ENCODE measurements at places on chromosomes 12 and 14. TPM values are rescaled to one million over a fixed set of nuclear protein-coding genes. Genes with fewer than 3 reads are reported as not detected.

The ASCL4 gene
- polyA plus RNA-seq = not detected

The ASIC1 gene
- 5.8 TPM for polyA plus RNA-seq

The AICDA gene
- 0.45 TPM for polyA plus RNA-seq

The SCN8A gene
- polyA plus RNA-seq = 3.4 TPM

GRCh38 chr12:105740970-105741725 is 397.6 kb downstream of the NUAK1 start:
- DNase-seq = no peak

DNA sequence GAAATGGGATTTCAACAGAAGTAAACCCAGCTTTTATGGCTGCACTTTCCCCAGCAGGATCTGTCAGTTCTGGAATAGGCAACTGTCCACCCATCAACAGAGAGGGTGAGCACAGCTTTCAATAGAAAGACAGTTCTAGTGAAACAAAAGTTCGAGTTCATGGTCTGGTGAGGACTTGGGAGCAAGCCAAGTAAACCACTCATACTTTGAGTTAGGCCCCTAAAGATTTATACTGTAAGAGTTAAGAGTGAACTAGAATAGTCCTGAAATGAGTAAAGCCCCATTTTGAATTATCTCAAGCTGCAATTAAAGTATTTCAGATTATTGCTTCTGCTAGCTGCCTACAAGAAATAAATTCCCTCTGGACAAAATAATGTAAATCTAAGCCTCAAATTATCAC is 82.6 kb downstream of the METTL25 start:
- no peak for DNase-seq

DNA sequence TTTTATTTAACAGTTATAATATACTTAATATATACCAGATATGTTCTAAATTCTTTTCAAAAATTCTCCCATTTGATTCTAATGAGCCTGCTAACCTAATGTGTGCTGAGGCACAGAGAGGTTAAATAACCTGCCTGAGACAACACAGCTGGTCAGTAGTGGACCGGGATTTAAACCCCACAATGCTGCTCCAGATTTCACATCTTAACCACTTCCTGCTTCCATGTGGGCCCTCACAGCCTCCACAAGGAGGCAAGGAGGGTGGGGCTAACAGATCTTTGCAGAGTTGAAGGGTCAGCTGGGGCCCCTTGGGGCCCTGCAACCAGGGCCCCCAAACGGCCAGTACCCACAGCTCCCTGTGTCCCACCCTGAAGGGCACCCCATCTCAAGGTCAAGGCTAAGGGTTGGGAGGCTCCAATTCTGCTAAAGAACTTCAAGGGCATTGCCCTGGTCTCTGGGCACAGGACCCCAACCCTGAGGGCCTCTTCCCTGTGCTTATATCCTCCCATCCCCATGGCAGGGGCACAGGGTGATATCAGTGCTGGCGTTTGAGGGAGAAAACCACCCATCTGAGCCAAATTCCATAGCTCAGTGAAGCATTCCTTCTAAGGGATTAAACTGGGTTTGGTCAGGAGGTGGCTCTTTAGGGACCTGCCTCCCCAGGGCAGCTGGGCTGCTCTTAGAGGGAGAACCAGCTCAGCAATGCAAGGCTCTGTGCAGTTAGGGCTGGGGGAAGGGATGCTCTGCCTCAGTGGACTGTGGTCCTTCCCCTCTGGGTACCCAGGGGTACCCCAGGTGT is 2.2 kb downstream of the KRT80 start:
- no peak for DNase-seq

DNA sequence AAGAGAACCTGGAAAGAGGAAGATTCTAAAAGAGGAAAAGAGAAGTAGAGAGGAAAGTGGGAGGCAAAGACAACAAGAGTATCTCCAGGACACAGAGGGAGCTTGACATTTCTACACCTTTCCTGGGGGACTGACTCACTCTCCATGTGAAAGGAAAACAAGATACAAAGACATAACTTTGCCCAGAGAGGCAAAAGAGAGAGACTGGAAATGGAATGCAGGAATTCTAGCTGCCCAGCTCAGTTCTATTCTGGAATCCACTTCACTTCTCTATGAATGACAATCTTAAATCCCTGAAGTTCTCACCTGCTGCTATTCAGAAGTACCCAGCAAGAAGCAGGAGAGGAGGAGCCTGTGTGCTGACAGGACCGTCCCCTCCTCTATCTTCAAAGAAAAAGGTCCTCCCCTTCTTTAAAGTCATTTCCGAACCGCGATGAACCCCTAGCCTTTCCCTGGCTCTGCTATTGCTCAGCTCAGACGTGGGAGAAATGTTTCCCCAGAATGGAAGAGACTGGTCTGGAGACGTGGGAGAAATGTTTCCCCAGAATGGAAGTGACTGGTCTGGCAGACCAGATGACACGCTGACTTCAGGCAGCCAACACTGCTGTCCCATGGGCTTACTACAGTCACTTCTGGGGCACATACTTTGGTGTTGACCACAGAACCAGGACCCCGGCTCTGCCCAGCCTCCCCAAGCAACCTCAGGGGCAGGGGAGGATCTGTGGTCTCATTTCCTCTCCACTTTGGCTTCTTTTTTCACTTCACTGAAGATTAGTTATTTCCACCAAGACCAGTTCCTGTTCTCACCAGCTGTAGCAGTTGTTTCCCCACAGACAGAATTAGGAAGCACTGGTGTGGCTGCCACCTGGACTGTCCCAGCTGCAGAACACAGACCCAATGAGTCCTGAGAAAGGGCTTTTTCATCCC is 8.3 kb downstream of the FMNL3 start:
- DNase-seq = peak; percentile 26

GRCh38 chr12:75692876-75693275 is 181.5 kb upstream of the KRR1 start:
- no peak for DNase-seq

GRCh38 chr12:111285200-111285599 is 83.7 kb downstream of the PHETA1 start:
- DNase-seq = no peak

GRCh38 chr12:6939191-6939540 is 4.5 kb upstream of the RNU7-1 start:
- DNase-seq = no peak

- DNase-seq = no peak
Observed at GRCh38 chr14:54902143-54902520, 494 bp downstream of the GCH1 start.

- DNase-seq = peak; percentile 3
Observed at GRCh38 chr14:84404246-84404645, 1125.7 kb upstream of the FLRT2 start.

DNA sequence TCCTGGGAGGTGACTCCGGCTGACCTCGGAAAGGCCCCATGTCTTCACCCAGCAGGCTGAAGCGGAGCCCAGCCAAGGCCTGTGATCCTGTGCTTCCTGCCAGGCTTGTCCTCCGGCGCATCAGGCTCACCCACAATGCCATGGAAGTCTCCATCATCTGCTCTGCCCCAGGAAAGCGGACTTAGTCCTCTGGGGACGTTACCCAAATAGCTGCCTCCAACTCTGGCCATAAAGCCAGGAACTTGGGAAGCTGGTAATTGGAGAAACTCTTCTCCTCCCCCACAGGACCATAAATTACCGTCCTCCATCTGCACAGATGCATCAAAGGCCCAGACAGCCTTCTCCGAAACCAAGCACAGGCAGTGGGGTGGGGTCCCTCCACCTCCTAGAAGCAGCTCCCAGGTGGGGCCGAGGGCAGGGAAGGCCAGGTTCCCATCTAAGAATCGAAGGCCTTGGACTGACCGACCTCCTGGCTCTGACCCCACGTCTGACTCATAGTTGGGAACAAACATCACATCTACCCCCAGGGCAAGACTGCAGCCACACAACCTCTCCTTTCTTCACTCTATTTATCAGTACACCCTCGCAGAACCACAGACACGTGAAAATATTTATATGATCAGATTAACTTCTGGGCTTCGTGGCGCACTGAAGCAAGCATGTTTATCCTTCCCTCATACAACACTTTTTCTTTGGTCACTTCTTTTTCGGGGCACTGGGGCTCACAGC is 56.4 kb downstream of the PITPNM2 start:
- peak; percentile 68 for DNase-seq

- no peak for DNase-seq
Observed at GRCh38 chr12:6963016-6963731, 7.3 kb downstream of the PHB2 start.

GRCh38 chr14:32821964-32822653 is 116.6 kb upstream of the NPAS3 start:
- DNase-seq = no peak

DNA sequence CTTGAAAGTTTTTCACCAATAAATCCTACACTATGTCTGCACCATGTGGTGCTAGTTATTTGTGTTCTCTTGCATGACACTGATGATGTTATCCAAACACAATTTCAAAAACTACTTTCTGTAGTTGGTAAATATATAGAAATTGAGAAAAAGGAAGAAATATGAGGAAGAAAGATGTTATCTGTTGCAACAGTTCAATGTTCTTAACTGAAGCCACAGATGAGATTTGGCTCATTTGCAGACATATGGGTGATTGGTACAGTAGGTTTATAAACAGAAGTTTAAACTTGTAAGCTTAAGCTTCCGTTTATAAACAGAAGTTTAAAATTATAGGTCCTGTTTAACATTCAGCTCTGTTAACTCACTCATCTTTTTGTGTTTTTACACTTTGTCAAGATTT is at the start of gene CLEC12A:
CLEC12A (plus strand) TSS at position 229 of the 400 bp plus-strand sequence. CDS start 188 bp downstream, outside the sequence.
- no peak for DNase-seq

- no peak for DNase-seq
Observed at GRCh38 chr12:112479413-112479812, 60.7 kb downstream of the PTPN11 start.

DNA sequence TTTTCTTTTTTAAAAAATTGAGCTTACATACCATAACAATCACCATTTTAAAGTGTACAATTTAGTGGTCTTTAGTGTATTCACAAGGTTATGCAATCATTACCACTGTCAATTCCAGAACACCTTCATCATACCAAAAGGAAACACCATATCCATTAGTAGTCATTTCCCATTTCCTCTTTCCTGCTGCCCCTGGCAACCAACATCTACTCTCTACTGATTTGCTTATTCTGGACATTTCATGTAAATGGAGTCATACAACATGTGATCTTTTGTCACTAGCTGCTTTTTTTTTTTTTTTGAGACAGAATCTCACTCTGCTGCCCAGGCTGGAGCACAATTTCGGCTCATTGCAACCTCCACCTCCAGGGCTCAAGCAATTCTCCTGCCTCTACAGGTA is 66.8 kb upstream of the CFL2 start:
- DNase-seq = no peak
